ENCODE measurements at places on chromosomes 7 and 10.

GRCh38 chr7:140294454-140294853 is 103.9 kb downstream of the SLC37A3 start:
- DNase-seq, result no peak

- DNase-seq, result no peak
These were observed 324.2 kb downstream of the CALN1 start for GRCh38 chr7:72087926-72088325.

- DNase-seq, result no peak
These were observed 535.9 kb upstream of the POT1 start for GRCh38 chr7:125465527-125465926.

GRCh38 chr7:903921-904755 is 27.8 kb downstream of the GET4 start:
- no peak for DNase-seq

DNA sequence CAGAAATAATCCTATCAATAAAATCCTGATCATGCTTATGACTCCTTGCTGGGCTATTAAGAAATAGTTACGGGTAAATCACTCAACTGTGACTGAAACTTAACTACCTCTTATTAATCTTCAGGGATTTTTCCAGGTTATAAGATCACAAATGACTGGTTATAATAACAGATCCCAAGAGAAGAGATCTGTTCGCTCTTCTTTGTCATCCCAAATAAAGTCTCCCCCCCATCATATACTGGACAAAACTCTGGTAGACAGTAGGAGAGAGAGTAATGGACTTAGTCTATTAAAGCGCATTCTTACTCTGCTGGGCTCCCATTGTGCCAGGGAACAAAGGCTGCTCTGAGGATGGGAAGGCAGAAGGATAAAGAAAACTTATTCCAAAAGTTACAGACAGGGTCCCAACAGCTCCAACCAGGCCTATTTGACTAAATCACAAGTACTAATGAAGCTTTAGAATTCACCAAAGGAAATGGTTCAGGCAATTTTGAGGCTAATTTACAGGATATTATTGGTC is 233.7 kb downstream of the DGKI start:
- DNase-seq, result no peak

GRCh38 chr10:102758240-102758932 is 14.6 kb downstream of the WBP1L start:
- no peak for DNase-seq

GRCh38 chr10:77717336-77717735 is 79.7 kb upstream of the KCNMA1 start:
- DNase-seq, result no peak

- DNase-seq, result no peak
These were observed 322.4 kb downstream of the PTEN start for GRCh38 chr10:88185830-88186229.

DNA sequence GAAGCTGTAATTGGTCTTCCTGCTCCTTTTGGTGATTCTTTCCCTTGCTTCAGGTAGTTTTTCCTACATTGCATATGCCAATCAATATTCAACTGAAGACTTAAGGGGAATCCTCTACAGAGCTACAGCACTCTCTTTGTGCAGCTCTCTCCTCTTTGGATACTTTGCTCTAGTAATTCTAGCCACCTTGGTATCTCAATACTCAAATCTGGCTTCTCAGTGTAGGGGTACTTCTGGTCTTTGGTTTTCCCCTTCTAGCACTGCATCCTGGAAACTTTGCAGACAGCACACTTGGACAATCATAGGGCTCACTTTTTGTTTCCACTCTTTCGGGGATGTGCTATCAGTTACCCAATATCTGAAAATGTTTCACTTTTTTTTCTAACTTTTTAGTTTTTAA is 9.9 kb downstream of the PHTF2 start:
- no peak for DNase-seq

DNA sequence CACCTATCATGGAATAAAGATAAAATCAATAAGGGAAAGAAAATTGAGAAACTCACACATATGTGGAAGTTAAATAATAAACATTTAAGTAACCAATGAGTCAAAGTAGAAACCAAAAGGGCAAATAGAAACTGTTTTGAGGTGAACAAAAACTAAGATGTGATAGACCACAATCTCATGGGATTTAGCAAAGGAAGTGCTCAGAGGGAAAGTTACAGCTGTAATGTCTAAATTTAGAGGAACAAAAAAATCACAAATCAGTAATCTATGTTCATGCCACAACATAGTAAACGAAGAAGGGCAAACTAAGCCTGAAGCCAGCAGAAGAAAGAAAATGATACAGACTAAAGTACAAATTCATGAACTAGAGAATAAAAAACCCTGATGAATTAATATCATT is 16.3 kb downstream of the CYP3A4 start:
- DNase-seq, result no peak

GRCh38 chr10:60148266-60148840 is 241.3 kb downstream of the ANK3 start:
- DNase-seq, result no peak

DNA sequence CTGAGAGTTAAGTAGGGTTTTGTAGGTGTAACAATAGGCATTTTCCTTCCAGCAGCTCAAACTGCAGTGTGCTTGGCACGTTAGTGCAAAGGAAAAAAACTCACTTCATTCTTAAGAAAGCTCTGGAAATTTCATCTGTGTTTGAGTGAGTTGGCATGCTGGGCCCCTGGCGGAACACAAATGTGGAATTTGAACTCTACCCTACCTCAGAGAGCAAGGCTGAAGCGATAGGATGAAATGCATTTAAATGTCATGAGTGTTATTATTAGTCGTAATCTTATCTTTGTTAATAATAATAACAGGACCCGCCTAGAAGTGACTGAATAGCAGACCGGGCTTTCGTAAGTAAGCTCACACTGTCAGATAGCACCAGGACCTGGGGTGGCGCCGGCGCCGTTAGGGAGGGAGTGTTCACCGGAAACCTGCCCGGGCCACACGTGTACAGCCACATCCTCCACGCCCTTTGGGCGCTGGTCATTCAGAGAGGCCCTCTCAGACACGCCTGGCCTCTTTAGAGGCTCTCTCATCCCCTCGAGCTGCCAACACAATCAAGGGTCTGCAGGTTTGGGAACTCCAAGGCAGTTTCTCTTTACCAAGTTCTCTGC is 63.5 kb downstream of the GRK5 start:
- DNase-seq, result no peak

- DNase-seq, result no peak
These were observed 76.7 kb downstream of the ETV1 start for GRCh38 chr7:13912715-13913278.

GRCh38 chr10:129962872-129963640 is 1.0 kb downstream of the EBF3 start:
- DNase-seq, result no peak

GRCh38 chr7:30740417-30741181 is 11.3 kb upstream of the INMT start:
- DNase-seq, result peak; percentile 53

DNA sequence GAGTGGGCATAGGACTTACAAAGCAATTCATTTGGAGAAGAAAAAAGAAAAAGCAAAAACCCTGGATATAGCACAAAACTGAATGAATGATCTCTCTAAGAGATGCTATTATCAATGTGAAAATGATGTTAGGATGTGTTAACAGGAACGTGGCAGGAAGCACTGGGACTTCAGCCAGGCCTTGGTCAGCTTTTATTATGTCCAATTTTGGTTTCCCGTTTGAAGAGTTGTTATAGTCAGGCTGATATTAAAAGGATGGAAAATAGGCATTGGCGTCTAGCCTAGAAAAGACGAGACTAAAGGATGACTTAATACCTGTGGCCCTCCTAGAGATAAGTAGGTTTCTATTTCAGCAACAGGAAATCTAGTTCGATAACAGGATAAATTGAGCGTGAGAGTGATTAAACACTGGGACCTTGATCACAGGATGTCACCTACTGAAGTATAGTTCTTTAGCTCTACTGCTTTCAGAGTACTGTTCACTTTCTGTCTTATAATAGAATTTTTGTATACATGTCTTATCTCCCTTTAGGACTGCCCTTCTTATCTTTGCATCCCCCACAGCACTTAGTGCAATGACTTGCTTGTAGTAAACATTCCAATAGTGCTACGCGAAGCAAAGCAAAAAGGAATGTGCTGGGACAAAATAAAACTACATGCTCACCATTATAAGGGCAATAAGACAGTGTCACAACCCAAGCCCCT is 99.8 kb upstream of the AGBL3 start:
- DNase-seq, result no peak

DNA sequence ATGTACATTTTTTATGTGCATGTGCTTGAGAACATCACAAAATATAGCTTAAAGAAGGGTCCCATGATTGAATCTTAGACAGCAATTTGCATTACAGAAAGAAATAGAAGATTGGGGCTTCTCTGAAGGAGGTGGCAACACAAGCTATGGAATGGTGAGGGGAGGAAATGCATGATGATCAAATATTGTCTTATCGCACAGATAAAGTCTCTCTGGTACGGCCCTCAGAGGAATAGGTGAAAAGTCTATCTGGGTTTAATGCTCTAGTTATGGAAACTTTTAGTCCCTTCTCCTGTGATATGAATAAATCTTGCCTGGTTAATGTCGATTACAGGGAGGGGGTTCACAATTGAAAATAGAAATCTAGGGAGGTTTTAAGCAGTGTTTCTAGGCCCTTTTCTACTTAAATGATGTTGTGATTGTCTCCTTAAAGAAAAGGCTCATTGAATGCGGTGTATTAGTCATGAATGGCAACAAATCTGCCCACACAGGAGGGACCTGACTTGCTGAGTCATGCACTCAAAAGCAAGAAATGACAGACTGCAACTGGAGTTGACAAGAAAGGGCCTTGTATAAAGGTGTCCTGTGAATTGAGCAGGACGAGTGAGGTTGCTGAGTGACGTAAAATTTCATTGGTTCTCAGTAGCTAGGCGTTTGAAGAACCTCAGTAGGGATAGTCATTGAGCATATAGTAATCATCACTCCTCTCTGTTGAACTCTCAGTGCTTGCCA is 133.4 kb upstream of the CSTF2T start:
- peak; percentile 7 for DNase-seq

GRCh38 chr10:132452216-132452650 is 55.2 kb downstream of the PWWP2B start:
- peak; percentile 70 for DNase-seq

GRCh38 chr10:48710647-48711275 is 26.1 kb downstream of the WDFY4 start:
- no peak for DNase-seq

GRCh38 chr10:34291466-34292193 is 523.5 kb downstream of the PARD3 start:
- no peak for DNase-seq

- DNase-seq, result no peak
These were observed 172.7 kb downstream of the NEURL1 start for GRCh38 chr10:103666087-103666761.

GRCh38 chr7:108313086-108313485 is 143.2 kb downstream of the NRCAM start:
- peak; percentile 42 for DNase-seq

DNA sequence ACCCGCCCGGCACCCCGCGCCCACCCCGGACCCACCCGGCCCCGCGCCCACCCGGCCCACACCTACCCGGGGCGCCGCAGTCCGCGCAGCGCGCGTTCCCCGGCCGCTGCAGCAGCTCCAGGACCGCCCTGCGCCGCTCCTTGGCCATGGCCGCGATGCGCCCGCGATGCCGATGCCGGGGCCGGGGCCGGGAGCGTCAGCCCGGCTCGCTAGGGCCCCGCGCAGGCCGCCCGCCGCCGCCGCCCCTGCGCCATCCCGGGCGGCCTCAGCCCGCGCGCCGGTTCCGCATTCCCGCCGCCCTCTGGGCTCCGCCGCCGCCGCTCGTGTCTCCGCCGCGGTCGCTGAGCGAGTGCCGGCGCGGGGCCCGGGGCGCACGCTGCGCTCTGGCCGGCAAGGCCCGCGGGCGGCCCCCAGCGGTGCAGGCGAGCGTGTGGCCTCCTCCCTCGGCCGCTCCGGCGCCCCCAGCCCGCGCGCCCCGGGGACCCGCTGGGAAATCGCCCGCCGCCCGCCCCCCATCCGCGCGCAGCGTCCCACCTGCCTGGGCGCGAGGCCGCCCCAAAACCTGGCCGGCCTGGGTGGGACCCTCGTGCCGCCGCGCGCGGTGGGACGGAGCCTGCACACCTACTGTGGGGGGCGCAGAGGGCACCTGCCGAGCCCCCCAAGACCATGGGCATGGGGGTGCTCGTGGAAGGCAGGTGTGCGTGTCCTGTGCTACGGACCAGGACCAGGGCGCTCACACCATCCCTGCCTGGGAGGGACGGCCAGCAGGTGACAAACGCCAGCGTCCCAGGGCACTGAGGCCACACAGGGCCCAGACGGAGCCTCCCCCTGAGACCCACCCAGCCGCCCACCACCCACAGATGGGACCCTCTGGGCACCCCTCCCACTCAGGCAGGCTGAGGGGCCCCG is at the start of gene ADAP1:
Gene ADAP1, minus strand, starts transcription at position 351 of the 909 bp plus-strand sequence. Its CDS starts 203 bp downstream, at position 148.
- peak; percentile 69 for DNase-seq

GRCh38 chr10:93288679-93289634 is 193.2 kb downstream of the MYOF start:
- DNase-seq, result peak; percentile 29

- DNase-seq, result no peak
These were observed 28.3 kb upstream of the CREB5 start for GRCh38 chr7:28383975-28384374.

DNA sequence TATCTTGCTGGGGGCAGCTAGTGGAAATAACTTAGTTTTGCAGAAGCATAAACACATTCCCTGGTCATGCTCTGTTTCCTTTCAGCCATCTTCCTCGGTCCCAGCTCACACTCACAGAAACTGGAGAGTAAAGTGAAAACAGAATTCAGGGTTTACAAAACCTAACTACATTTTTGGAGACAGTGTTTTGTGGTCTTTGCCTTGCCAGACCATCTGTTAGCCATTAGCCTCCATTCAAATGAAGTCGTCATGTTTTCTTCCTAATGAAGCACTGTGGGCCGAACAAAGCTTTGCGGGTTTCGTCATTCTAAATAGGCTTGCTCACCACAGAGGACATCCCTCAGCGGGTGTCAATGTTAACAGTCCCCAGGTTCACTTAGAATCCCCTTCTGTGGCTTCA is 214.6 kb upstream of the TMEM72 start:
- no peak for DNase-seq

GRCh38 chr10:124142960-124143359 is 49.6 kb upstream of the CHST15 start:
- no peak for DNase-seq

- no peak for DNase-seq
These were observed 6.7 kb upstream of the PWWP2B start for GRCh38 chr10:132390170-132390920.

GRCh38 chr7:121940918-121941317 is 68.0 kb downstream of the PTPRZ1 start:
- DNase-seq, result no peak

GRCh38 chr7:55565681-55566080 is 6.6 kb downstream of the VOPP1 start:
- no peak for DNase-seq

- DNase-seq, result no peak
These were observed 13.2 kb upstream of the CAMK2B start for GRCh38 chr7:44338600-44338999.

DNA sequence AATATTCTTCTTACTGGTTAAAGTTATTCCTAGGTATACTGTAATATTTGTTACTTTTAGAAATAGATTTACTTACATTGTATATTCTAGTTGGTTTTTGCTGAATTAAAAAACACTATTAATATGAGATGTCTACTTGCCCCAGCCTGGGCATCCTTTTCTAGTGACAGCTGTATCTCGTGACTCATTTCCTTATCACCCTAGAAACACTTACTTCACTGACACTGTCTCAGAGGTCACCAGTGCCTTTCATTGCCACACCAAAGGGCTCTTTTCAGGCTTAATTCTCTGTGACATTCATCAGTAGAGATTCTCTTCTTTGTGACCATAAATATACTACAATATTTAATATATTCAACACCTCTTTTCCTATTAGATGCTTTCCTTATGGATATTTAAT is 194.7 kb downstream of the GALNT17 start:
- no peak for DNase-seq

GRCh38 chr10:107689323-107689722 is 524.8 kb upstream of the SORCS1 start:
- no peak for DNase-seq

GRCh38 chr7:137454767-137455166 is 111.2 kb upstream of the PTN start:
- no peak for DNase-seq

All from putamen (tissue), 1 donor.